Glomerular endothelial cell (primary cell): ENCODE measurements at places on chromosomes 7 and 10. TPM values are rescaled to one million over a fixed set of nuclear protein-coding genes. Genes with fewer than 3 reads are reported as not detected.

The ODAD2 gene
- 0.24 and 0.70 TPM in 2 replicates for total RNA-seq

The DDC gene
- not detected in 2 replicates for total RNA-seq

The SEMA4G gene
- total RNA-seq, result 6.9 and 10.0 TPM in 2 replicates

The GLUD1 gene
- total RNA-seq, result 114 and 151 TPM in 2 replicates

The MEOX2 gene
- 0.68 and 1.3 TPM in 2 replicates for total RNA-seq

The LRRC18 gene
- not detected in 2 replicates for total RNA-seq

The PITX3 gene
- not detected in 2 replicates for total RNA-seq

The LRRC4 gene
- 0.10 and 1.3 TPM in 2 replicates for total RNA-seq

The SMO gene
- 6.2 and 6.5 TPM in 2 replicates for total RNA-seq

The PLCE1 gene
- total RNA-seq, result 0.19 and 0.29 TPM in 2 replicates

The SFTPA1 gene
- not detected in 2 replicates for total RNA-seq

The ADRB1 gene
- 0.05 and 0.93 TPM in 2 replicates for total RNA-seq
